Naive thymus-derived CD4-positive, alpha-beta T cell (primary cell): ENCODE measurements at places on chromosomes 13 and 19.

DNA sequence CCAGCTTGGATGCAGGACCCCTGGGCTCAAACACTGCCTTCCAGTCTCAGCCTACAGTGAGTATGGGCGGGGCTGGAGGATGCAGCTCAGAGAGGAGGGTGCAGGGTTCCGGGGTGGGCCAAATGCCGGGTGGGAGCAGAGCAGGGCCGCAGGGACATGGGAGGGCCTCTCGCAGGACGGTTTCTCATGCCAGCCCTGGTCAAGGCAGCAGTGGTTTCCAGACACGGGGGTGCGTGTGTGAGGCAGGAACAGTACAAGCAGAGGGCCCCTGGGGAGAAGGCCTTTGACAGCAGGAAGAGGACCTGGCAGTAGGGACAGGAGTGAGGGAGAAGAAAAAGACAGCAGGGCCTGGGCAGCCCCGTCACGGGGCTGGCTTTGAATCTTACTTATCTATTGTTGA lies 34.1 kb downstream of the CRTC1 start:
- no peak for DNase-seq

DNA sequence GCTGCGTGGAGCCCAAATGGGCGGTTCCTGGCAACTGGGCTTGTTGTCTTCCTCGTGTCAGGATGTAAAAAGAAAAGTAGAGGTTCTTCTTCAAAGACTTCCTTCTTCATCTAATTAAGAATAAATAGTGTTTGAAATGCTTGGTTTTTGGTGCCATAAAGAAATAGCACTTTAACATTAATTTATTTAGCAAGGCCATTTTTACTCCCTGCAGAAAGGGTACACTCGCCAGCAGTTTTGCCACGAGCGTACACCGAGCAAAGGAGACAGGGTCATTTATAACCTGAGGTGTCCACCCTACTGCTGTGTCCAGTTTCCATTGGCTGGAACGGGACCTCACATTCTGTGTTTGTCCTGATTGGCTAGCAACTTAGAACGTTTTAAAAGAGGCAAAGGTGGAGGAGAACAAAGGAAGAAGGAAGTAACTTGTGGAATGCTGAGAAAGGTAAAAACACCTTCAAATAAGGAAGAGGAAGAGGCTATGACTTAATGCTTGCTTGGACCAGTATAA lies 21.8 kb upstream of the OR10H1 start:
- DNase-seq = no peak

DNA sequence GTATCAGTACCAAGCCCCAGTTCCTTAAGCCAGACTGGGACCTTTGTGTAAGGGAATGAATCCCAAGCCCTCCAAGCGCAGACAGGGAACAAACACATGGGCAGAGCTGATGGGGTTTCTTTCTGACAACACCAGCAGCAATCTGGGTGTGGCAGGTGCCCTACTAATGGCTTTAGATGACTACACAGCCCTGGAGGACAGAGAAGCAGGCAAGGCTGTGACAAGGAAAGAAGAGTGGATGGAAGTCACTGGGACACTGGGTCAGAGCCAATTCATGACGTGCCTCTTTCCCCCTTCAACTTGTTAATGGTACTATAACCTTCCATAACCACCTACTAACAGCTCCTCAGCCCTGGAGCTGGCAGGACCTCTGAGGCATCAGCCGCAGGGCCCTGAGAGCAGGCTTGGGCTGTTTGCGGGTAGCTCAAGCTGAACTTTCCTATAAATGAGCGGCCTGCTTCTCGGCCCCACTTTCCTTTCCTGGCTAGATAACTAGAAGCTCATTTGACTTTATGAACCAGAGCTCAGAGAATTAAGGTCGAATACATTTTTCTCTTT lies 38.9 kb downstream of the RASL11A start:
- DNase-seq = no peak

- no peak for DNase-seq
These were observed 261.4 kb upstream of the RXFP2 start for GRCh38 chr13:31477961-31478360.

- no peak for DNase-seq
These were observed 692.7 kb downstream of the UQCRFS1 start for GRCh38 chr19:28519952-28520861.

DNA sequence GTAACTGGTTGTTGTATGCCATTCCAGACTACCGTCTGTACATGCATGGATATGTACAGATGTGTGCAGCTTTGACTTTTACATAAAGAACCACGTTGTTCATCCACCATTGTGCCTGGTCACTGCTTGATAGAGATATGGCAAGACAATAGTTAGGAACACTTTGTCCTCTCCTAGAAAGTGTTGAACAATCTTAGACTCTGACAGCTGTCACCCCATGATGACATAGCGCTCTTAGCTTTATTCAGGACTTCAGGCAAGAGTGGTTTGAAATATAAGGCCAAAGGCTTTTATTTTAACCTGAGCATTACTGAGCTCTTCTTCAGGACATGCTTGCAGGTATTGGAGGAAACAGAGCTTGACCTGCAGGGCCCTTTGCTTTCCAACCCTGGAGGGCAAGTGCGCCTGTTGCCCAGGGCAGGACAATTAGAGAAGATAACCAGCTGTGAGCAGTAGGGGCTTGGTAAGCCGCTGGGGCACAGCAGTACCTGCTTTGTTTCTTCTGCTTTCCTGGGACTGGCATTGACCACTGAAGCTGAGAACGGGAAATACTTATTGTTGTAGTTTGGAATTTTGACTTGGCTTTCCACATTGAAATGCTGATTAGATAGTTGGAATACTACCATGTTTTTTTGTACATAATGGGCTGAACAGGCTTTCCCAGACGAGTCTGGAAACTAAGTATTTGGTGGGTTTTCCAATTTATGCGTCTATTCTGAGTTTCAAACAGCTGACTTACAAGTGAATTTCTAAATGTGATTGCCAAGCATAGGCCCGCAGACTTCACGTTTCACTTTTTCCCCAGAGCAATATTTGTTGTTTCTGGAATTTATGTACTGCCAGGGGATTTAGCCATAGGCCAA lies 51.1 kb downstream of the GARRE1 start:
- no peak for DNase-seq

DNA sequence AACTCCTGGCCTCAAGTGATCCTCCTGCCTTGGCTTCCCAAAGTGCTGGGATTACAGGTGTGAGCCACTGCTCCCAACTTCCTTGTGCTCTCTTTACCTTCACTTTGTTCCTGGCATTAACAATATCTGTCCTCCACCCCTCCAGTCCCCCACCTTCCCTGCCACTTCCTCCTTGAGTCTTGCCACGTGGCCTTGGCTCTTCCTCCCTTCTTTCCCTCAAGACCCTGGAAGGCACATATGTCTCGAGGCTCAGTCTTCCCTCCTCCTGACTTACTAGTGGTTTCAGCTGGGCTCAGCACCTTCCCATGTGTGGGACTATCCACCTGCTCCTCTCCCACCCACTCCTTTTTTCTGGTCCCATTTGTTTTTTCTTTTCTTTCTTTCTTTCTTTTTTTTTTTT lies 70.6 kb downstream of the IER2 start:
- no peak for DNase-seq

DNA sequence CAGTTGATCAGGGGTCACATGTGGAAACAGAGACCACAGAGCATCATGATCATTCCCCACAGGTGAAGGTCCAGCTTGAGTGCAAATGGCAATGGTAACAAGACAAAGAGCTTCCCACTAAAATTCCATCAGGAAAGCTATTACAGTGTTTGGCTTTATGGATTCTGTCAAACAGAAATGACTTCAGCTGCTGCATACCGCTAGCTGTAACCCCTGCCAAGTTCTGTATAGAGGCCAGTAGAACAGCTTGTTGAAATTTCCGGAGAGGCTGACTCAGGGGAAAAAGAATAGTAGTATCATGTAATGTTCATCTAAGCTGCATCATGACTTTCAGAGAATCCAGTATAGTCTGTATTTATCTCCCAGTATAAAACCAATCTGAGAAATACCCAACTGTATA lies 1704.7 kb downstream of the SLITRK5 start:
- no peak for DNase-seq

- no peak for DNase-seq
These were observed 123.1 kb upstream of the HTR2A start for GRCh38 chr13:47019977-47020376.
